ENCODE measurements at places on chromosomes 1 and 21.

GRCh38 chr1:17053086-17053684 is 647 bp downstream of the SDHB start:
- no peak for DNase-seq

GRCh38 chr1:157431751-157432150 is 120.6 kb downstream of the FCRL5 start:
- DNase-seq: no peak

GRCh38 chr21:37032293-37032692 is 25.8 kb downstream of the RIPPLY3 start:
- no peak for DNase-seq

GRCh38 chr1:186949173-186949572 is 120.4 kb downstream of the PLA2G4A start:
- DNase-seq: no peak

GRCh38 chr1:17365293-17365692 is 6.7 kb upstream of the PADI6 start:
- DNase-seq: no peak

GRCh38 chr1:221327954-221328353 is 413.9 kb downstream of the DUSP10 start:
- no peak for DNase-seq

Data from H7 (cell line).